HCT116 (cell line): ENCODE measurements at places on chromosomes 11 and 22.

DNA sequence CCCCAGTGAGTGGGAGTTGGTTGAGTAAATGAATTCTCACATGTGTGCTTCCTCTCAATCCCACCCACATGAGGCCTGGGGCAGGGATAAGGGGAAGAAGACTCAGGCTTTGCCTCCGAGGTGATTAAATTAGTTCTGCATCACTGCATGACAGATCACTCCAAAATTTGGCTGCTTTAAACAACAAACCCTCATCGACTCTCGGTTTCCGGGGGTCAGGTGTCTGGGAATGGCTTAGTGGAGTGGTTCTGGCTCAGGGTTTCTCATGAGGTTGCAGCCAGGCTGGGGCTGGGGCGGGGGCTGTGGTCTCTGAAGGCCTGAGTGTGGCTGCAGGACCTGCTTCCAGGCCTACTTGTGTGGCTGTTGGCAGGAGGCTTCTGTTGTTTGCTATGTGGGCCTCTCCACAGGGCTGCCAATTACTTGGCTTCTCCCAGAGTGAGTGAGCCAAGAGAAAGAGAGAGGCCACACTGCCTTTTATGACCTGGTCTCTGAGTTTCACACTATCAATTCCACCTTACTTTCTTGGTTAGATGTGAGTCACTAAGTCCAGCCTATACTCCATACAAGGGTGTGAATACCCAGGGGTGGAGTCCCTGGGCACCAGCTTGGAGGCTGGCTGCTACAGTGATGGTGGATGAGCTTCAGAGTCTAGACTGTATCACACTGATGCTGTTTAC lies 15.9 kb downstream of the MOGAT2 start:
- no peak for DNase-seq

GRCh38 chr22:24542641-24543040 lies 12.3 kb downstream of the GUCD1 start:
- no peak for DNase-seq

- DNase-seq: no peak
Observed at GRCh38 chr11:2569321-2569721, 124.5 kb downstream of the KCNQ1 start.

DNA sequence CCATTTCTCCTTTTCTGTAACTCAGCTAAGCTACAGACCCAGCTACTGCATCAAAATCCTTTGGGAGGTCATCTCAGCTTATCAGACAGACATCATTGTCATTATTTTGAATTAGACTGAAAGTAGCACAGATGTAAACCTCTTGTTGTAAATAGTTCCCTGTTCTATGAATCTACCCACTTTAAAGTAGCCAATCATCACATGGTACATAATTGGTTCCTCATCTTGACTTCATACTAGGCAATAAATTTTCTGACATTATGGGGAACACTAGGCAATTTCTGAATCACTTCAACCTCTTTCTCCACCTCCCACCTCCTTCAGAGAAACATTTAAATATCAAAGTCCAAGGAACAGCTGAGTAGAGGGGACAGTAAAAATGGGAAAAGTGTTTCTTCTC lies 47.9 kb downstream of the MPPED2 start:
- no peak for DNase-seq

- no peak for DNase-seq
Observed at GRCh38 chr11:131488238-131488637, 117.8 kb downstream of the NTM start.

GRCh38 chr11:61627850-61628661 lies 47.2 kb upstream of the SYT7 start:
- peak; percentile 45 for DNase-seq

DNA sequence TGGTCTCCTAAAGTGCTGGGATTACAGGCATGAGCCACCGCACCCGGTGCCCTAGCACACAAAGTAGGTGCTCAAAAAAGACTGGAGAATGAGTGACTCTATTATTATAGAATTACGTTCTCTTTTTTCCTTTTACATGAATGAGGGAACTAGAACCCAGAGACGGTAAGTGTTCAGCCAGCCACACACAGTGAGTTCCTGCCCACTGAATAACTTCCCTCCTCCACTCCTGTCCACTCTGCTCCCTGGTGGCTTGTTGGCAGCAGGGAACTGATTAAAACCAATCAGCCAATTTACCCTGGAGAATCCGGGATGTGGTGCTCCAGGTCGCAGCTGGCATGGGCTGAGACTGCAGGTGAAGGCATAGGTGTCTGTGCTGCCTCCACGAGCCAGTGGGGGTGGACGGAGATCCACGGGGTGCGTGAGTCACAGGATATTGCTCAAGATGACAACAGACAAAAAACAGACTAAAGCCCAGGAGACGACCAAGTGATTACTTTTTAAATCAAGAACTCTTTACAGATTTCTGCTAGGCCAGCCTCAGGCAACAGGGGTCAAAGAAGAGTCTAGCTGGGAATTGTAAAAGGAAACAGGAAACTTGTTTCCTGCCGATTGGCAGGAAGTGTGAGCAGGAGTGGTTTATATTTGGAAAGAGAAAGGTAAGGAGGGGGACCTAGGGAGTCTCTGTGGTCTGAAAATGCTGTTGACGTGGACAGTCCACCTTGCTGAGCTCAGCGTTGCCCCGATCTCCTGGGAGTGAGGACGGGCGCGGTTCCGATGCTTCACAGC lies 95.2 kb upstream of the TP53I11 start:
- peak; percentile 6 for DNase-seq

GRCh38 chr22:42805998-42806830 lies 50.9 kb downstream of the ARFGAP3 start:
- no peak for DNase-seq

- DNase-seq: no peak
Observed at GRCh38 chr22:48700566-48701295, 1126.9 kb downstream of the BRD1 start.

- DNase-seq: no peak
Observed at GRCh38 chr11:66933531-66933930, 24.7 kb downstream of the PC start.

DNA sequence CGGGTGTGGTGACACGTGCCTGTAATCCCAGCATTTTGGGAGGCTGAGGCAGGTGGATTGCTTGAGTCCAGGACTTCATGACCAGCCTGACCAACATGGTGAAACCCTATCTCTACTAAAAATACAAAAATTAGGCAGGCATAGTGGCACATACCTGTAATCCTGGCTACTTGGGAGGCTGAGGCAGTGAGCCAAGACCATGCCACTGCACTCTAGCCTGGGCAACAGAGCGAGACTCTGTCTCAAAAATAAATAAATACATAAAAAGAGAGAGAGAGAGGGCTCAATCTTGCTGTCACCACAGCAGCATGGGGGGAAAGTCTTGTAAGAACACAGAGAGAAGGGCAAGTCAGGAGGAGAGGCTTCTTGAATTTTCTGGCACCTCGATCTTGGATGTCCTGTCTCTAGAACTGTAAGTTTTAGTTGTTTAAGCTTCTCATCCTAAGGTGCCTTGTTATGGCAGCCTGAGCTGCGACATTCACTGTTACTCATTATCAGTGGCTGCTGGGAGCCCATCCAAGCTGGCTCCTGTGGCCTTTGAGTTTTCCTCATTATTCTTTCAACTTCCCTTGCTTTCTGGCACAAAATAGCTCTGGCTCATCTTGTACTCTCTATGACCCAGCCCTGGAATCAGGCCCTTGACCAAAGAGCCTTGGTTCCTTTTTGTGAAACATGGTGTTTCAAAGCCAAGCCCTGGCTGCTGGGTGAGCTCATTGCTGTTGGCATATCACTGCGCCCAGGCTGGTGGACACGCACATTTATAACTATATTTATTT lies 8.0 kb upstream of the PSMC3 start:
- DNase-seq: no peak

- DNase-seq: no peak
Observed at GRCh38 chr11:63445720-63446119, 45.2 kb downstream of the PLAAT5 start.

- no peak for DNase-seq
Observed at GRCh38 chr22:50044485-50045118, 13.5 kb downstream of the TTLL8 start.

- DNase-seq: no peak
Observed at GRCh38 chr11:120343429-120343828, 7.2 kb downstream of the ARHGEF12 start.

GRCh38 chr22:36386351-36386899 lies 1.3 kb downstream of the MYH9 start:
- no peak for DNase-seq

DNA sequence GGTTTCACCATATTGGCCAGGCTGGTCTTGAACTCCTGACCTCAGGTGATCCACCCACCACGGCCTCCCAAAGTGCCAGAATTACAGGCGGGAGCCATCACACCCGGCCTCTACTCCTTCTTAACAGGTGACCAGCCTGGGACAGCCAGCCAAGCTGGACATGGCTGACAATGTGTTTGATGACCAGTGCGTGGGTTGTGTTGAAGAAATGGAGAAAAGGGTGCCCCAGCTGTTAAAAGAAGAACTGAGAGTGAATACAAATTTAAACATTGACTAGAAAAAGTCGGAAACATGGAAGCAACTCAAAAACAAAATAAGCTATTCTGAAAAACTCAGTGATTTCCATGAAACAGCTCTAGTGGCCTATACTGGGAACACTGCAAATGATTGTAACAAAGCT lies 86.5 kb upstream of the CLPB start:
- no peak for DNase-seq

GRCh38 chr11:108838102-108838791 lies 173.4 kb downstream of the DDX10 start:
- DNase-seq: no peak

- no peak for DNase-seq
Observed at GRCh38 chr11:79362821-79363220, 78.0 kb downstream of the TENM4 start.

DNA sequence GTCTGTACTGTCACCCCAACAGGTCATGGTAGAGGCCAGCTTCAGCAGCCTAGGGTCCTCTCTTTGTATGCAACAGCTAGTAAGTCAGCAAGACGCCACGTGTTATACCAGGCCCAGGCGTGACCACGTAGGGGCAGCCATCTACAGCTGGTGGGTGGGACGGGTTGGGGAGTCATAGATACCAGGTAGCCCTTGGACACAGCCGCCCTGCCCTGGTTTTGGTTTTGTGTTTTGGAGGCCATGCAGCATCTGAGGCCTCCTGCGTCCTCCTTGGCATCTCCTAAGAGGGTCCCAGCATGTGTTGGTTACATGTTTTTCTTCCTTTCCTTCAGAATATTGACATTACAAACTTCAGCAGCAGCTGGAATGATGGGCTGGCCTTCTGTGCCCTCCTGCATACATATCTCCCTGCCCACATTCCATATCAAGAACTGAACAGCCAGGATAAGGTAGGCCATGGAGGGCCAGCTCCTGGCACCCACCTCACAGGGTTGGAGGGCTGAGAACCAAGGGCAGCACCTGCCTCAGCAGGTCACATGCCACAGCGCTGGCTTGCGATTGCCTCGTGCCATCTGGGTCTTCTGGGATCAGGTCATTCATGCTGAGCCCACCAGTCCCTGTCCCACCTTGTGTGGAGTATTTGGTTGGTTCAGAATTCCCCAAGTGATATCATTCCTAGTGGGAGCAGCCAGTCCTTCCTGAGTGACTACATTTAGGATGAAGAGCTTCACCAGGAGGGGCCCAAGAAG lies 16.0 kb upstream of the ADORA2A start:
- DNase-seq: no peak

DNA sequence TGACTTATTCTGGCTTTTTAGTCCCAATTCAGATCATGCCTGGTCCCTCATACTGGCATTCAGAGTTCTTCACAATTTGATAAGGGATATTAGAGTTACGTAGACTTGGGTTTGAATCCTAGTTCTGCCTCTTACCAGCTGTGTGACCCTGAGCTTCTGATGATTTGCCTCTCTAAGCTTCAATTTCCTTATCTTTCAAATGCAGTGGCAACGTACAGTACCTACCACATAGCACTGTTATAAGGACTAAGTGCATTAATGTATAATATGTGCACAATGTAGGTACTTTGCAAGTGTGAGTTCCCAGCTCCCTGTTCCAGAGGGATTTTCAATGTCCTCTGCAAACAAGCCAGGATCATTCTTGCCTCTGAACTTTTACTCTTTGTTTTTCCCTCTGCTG lies 7.3 kb downstream of the RHOG start:
- no peak for DNase-seq

DNA sequence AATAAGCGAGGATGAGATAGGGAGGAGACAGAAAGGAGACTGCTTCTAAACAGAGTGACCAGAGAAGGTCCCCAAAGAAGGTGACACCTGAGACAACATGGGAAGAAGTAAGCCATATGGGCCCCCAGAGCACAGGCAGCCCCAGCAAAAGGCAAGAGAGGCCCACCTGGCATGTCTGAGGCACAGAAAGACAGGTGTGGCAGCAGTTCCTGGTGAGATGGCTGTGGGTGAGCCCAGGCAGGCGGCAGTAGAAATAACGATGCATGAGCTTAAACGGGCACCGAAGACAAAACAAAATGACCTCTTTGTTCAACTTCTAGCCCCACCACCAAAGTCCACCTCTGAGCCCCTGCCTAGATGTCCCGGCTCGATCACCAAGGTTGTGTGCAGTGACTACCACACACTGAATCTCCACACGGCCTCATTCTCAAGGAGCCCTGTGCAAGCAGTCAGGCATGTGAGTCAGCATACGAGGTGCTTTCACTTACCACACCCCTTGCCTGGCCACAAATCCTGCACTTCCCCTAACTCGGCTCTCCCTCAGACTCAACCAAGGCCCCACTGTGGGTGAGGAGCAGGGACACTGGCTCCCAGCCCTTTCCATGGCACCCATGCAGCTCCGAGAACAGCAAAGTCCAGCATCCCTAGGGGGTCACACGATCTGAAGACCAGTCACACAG lies 77.6 kb downstream of the PACSIN2 start:
- peak; percentile 56 for DNase-seq

DNA sequence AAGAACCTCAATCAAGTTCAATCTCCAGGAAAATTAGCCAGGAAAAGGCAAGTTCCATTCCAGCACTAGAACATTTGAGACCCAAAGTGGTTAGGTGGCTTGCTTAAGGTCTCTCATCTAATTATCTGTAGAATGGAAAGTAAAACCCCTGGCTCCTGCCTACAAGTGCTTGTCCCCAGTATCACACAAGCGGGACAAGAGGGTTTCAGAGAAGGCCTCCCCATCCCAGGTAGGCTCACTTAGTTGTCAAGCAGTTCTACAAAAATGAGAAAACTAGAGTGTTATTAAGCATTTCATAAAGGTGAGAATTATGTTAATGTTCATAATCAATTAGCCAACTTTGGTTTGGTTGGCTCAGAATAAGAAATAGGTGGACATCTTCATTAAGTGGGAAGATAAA lies 5.5 kb downstream of the POU2AF1 start:
- DNase-seq: no peak

- DNase-seq: peak; percentile 49
Observed at GRCh38 chr22:29821291-29822016, 16.6 kb downstream of the ASCC2 start.
